ENCODE measurements at places on chromosomes 4 and X.

DNA sequence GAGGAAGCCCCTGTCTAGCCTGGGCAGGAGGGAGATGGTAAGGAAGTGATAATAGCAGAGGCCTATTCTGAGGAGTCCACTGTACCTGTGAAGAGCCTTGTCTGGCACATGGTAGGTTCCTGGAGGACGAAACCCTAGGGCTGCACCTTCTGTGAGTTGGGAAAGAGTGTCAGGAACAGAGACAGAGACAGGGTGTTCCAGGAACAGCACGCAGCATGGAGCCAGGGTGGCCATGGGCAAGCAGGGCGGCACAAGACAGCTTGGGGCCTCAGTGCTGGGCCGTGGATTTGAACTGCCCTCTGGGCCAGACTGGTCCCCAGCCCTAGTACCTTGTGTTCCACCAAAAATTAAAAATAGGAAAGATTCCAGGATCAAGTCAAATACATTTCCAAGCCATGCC is 272.5 kb downstream of the EVC2 start:
- no peak overlapping the region for H3K4me3 ChIP-seq
- no peaks in the 10 kb centered on the region for H3K27me3 ChIP-seq
- no peaks in the 10 kb centered on the region for H3K36me3 ChIP-seq

DNA sequence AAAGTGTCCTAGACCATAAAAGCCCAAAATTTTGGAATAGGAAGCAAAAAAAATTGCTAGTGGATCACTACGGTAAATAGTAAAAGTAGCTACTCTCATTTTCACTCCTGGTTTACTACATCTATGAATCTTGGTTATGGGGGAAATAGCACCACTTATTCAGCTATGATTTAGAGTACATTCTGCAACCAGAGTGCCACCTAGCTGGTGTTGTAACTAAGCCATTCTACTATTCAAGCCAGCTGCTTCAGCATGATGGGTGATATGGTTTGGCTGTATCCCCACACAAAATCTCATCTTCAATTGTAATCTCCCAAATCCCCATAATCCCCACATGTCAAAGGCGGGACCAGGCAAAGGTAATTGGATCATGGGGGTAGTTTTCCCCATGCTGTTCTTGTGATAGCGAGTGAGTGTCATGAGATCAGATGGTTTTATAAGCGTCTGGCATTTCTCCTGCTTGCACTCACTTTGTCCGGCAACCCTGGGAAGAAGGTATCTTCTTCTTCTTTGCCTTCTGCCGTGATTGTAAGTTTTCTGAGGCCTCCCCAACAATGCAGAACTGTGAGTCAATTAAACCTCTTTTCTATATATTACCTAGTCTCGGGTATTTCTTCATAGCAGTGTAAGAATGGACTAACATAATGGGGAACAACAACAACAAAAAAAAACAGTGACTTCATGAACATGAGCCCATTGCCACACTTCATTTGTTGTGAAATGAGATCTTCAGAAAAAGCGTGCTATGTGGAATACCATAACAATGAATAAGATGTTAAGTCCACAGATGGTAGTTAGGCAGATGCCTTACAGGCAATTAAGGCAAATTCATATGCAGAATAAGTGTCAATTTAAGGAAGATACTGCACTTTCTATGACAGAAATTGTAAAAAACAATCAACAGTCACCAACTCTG is 280.1 kb downstream of the PABPC4L start:
- H3K27ac ChIP-seq = no peak overlapping the region
- H3K4me3 ChIP-seq = no peak overlapping the region
- H3K4me1 ChIP-seq = no peaks in the 10 kb centered on the region

DNA sequence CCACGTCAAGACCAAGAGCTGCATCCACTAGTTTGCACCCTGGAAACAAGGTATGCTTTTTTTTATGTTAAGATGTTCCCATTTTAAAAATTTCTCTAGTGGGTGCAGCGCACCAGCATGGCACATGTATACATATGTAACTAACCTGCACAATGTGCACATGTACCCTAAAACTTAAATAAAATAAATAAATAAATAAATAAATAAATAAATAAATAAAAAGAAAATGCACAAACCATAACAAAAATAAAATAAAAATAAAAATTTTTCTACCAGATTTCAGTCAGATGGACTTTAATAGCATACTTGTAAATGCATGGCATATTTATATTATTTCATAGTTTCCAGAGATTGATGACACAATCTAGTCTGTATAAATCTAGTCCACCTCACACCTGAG is 1.9 kb upstream of the PRR27 start:
- no peak overlapping the region for H3K27ac ChIP-seq
- DNase-seq = no peak
- H3K36me3 ChIP-seq = no peaks in the 10 kb centered on the region

- H3K4me3 ChIP-seq = no peak overlapping the region
- DNase-seq = no peak
- peaks cover 5% of the 10 kb centered on the region for H3K4me1 ChIP-seq
- H3K36me3 ChIP-seq = no peaks in the 10 kb centered on the region
- no peaks in the 10 kb centered on the region for H3K27me3 ChIP-seq
Measured at GRCh38 chr4:159871141-159871540, 768.3 kb downstream of the RAPGEF2 start.

DNA sequence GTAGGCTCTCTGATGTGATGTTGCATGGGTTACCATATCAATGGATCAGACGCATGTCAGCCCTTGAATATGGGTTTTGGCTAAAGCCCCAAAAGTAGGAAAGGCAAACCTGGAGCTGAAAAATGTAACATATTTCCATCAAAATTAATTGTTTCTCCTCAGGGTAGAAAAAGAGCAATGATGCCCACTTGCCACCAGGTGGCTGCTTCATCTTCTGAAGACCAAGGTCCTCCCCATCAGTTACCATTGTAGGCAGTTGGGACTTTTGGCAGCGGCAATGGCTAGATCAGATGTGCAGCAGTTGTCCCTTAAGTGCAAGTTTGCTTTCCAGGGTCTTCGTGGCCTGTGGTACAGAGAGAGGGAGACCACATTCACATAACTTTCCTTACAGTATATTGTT is 118.2 kb downstream of the NAF1 start:
- no peaks in the 10 kb centered on the region for H3K27me3 ChIP-seq
- H3K4me3 ChIP-seq = no peak overlapping the region
- DNase-seq = peak; percentile 18
- H3K4me1 ChIP-seq = no peaks in the 10 kb centered on the region

- no peak overlapping the region for H3K4me3 ChIP-seq
- H3K27ac ChIP-seq = no peak overlapping the region
- no peaks in the 10 kb centered on the region for H3K27me3 ChIP-seq
- no peak for DNase-seq
- no peaks in the 10 kb centered on the region for H3K4me1 ChIP-seq
- H3K36me3 ChIP-seq = no peaks in the 10 kb centered on the region
Measured at GRCh38 chr4:168960716-168961115, 49.3 kb downstream of the CBR4 start.

DNA sequence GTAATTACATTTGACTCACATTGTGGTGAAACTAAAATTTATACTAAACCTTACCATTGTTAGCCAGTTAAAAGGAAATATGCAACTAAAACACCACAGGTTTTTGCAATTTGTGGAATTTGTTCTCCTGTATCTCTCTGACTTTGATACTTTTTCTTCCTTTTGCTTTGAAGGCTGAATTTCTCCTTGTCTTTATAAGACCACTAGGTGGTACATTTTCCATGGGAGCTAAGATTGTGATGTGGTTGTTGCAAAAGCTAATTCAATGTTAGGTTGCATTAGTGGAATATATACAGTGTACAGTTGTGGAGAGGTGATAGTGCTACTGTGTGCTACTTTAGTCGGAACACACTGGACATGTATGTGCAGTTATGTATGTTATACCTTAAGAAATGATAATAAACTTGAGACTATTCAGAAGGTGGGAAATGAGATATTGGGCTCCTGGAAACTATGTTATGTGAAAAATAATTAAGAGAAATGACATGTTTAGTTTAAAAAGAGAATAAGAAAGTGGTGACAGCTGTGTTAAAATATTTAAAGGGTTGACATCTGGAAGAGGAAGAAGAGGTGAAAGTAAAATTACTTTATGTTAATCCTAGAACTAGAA is 70.3 kb downstream of the ARL9 start:
- no peaks in the 10 kb centered on the region for H3K4me1 ChIP-seq
- DNase-seq = no peak
- no peak overlapping the region for H3K4me3 ChIP-seq
- no peaks in the 10 kb centered on the region for H3K36me3 ChIP-seq

- no peak for DNase-seq
- no peaks in the 10 kb centered on the region for H3K36me3 ChIP-seq
- H3K4me3 ChIP-seq = no peak overlapping the region
Measured at GRCh38 chr4:123553279-123553678, 156.7 kb downstream of the SPRY1 start.

DNA sequence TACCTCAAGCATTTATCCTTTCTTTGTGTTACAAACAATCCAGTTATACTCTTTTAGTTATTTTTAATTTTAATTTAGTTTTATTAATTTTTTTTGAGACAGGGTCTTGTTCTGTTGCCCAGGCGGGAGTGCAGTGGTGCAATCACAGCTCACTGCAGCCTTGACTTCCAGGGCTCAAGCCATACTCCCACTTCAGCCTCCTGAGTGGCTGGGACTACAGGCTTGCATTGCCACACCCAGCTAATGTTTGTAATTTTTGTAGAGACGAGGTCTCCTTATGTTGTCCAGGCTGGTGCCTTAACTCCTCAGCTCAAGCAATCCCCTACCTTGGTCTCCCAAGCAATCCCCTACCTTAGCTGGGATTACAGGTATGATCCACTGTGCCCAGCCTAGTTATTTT is 45.9 kb downstream of the CDKL5 start:
- no peak overlapping the region for H3K4me3 ChIP-seq
- H3K27me3 ChIP-seq = no peaks in the 10 kb centered on the region
- DNase-seq = no peak
